SJCRH30 (cell line): ENCODE measurements at places on chromosomes 13 and 19. TPM values are rescaled to one million over a fixed set of nuclear protein-coding genes. Genes with fewer than 3 reads are reported as not detected.

DNA sequence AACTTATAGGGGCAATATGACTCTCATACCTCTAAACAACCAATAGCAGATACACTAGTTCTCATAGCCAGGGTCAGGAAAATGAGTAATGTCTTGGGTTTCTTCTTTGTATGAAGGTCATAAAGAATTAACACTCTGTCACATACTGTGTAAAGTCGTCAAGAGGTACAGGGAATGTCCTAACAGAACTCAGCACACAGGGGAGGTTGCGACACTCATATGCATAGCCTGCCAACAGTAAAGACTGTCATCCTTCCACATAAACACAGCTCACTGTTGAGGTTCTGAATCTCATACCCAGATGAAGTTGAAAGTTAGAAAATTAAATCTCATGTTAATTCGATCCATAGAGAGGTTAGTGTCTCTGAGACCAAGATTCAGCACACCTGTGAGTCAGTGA is 34.2 kb upstream of the ZNF254 start:
- no peak for DNase-seq

DNA sequence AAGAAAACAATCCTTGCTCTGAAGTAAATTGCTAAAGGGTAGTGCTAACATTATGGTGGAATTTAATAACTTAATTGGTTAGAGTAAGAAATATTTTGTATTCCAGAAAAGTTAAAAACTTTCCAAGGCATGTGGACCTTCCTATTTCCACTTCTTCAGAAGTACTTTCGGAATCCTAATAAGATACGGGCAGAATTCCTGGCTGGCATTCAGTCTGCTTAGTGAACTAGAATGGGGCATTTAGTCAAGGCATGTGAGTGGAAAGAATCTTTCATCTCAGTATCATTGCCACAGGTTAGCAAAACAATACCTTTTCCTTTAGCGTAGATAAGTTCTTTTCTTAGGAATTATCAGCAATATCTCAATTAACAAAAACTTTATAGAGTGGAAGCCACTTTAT is 85.1 kb downstream of the TNFRSF19 start:
- no peak for DNase-seq

Gene NHLRC3
- total RNA-seq = 29.9 and 35.5 TPM in 2 replicates

Gene ONECUT3
- total RNA-seq = not detected in 2 replicates

DNA sequence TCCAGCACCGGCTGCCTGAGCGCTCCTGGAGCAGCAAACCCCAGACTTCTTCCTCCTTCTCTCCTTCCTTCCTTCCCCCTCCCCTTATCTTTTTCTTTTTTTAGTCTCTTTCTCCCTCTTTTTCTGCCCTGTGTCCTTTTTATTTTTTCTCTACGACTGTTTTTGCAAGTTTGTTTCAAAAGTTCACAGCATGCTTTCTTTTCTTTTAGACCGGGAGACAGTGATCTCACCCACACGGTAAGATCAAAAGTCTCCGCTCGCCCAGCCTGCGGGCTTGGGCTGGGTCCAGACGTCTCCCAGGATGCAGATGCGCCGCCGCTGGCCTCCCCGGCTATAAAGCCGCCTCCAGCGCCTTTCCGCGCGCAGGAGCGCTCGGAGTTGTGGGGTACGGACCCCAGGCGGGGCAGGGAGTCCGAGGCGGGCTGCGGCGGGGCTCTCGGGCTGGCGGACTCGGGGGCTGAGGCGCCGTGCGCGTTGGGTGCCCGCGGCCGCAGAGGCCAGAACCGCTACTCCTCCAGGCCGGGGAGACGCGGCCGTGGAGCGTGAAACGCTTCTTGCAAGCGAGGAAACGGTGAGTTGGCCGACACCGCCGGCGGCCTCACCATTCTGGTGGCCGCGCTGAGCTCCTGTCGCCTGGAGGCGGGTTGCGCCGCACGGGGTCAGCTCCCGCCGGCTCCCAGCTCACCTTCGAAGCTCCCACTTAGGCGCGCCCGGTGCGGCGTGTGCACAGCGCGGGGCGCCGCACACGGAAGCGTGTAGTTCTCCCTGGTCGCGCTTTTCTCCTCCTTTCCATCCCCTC is 2.0 kb upstream of the TSHZ3 start:
- peak; percentile 68 for DNase-seq

DNA sequence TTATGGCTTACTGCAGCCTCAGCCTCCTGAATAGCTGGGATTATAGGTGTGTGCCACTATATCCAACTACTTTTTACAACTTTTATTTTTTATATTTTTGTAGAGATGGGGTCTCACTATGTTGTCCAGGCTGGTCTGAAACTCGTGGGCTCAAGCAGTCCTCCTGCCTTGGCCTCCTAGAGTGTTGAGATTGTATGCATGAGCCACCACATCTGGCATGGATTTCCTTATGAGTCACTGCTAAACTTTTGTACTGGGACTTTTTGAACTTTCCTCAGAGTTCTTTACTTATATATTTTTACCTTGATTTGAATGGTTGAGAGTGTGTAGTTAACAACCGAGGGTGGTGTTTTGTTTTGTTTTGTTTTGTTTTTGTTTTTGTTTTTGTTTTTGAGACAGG is 33.4 kb downstream of the DNAJC3 start:
- DNase-seq = no peak

DNA sequence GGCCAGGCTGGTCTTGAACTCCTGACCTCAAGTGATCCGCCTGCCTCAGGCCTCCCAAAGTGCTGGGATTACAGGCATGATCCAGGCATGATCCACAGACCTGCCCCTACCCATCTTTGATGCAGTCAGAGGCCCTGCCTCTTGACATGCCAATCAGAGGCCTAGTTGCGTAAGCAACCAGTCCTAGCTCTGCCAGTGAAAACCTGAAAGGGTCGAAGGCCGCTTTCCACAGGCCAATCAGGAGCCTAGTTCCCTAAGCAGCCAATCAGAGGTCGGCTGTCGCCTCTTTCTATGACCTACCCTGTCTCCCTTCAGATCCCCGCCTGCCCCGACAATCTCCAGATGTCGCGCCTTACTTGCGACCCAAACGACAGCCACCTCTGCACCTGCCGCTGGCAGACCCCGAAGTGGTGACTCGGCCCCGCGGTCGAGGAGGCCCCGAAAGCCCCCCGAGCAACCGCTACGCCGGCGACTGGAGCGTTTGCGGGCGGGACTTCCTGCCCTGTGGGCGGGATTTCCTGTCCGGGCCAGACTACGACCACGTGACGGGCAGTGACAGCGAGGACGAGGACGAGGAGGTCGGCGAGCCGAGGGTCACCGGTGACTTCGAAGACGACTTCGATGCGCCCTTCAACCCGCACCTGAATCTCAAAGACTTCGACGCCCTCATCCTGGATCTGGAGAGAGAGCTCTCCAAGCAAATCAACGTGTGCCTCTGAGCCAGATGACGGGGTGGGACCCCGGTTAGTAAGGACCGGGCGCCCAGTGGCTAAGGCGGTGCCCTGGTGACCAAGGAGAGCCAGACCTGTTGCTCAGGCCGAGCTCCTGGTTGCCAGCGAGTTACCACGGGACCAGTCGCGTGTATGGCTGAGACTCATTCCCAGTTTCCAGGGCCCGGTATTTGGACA is 6.3 kb downstream of the SYDE1 start:
- no peak for DNase-seq

- no peak for DNase-seq
Measured at GRCh38 chr13:94660695-94661326, 51.5 kb downstream of the SOX21 start.

DNA sequence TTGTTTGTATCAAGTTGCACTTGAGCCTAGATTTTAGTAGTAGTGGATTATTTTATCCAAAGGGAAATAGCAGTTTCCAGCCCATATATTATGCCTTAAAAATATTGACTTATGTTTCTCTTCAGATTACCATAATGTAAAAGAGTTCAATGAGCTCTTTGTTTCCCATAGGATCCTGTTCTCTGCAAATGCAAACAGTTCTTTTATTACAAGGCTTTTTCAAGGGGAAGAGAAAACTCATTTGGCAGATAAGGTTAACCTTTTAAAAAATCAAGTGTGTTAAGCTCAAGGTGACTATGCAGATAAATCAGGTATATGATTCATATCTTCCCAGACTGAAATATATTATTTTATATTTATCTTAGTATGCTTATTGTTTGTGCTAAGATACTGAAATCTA is 961.2 kb upstream of the SPRY2 start:
- no peak for DNase-seq

DNA sequence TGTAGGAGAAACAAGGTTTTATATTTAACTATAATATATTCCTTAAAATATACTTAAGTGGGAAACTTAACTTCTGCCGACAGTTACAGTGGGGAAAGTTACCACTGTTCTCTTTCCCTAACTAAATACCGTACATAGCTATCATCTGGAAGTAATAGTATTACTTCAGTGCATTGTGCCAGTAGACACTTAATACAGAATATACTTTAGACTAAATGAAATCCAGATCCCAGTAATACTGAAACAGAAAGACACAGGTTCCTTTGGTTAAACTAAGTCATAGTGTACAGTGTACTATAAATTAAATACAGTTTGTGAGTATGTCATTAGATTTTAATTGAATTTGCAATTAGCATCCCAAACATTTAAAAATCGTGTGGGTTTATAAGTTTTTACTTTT is 107.5 kb downstream of the PCCA start:
- no peak for DNase-seq
